ENCODE measurements at places on chromosomes 16 and 17.

DNA sequence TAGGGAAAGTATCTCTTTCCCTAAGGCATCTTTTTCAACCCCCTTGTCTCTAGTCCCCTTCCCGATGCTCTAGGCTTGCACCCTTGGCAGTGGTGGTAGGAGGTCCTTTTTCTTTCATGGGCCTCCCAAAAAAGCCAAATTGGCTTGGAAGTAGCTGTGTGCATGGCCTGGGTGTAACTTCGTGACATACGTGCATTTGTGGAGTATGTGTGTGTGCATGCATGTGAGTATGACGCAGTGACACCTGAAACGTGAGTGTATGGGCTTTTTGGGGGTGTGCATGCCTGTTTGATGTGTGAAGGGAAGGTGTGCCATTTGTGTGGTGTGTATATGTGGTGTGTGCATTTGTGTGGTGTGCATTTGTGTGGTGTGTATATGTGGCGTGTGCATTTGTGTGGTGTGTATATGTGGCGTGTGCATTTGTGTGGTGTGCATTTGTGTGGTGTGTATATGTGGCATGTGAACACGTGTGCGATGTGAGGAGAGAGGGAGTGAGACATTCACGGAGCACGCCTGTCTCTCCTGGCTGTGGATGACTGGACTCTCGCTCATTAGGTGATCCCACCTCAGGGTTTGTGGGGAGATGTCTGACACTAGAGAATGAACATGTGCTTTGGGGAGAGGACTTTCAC is 15.7 kb downstream of the IGFBP4 start:
- DNase-seq: no peak

- DNase-seq: no peak
Measured at GRCh38 chr17:78976907-78977680, 2.6 kb downstream of the LGALS3BP start.

DNA sequence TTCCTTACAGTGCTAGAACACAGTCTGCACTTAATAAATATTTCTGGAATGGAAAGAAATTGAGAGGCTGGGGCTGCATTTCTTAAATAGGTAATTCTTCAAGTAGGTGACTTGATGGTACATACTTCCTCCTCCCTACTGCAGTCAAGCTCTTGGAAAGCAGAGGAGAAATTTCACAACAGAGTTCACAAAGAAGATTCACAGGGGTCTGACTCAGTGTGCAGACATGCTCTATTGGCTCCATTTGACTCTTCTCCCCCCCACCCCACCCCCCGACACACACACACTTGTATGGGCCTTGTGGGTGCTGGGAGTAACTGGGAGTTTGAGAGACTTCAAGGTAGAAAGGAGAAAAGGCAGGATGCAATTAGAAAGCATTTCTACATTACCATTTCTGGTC is 6.2 kb upstream of the MYOCD start:
- no peak for DNase-seq

GRCh38 chr17:1511756-1512321 is 4.6 kb downstream of the INPP5K start:
- DNase-seq: peak; percentile 44

GRCh38 chr17:34370997-34371395 is 8.0 kb upstream of the CCL1 start:
- no peak for DNase-seq

GRCh38 chr17:75814900-75815373 is 29.3 kb downstream of the UNC13D start:
- DNase-seq: no peak

DNA sequence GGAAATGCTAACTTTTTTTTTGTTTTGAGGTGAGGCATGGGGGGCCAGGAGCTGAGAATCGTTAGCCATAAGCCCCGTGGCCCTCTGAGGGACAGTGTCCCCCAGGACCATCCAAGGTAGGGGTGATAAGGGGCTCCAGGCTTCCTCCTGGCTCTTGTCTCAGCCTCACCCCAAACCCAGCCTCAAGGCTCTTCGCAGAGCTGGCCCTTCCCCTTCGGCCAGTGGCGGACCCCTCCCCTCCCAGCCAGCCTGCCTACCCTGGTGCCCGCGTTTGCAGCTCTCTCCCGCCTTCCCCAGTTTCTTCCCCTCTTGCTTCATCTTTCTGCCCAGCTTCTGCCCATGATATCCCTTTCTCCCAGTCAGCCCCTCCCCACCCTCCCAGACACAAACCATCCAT is 22.7 kb upstream of the ATP2A3 start:
- DNase-seq: no peak

GRCh38 chr17:82367724-82368524 is 3.6 kb upstream of the UTS2R start:
- no peak for DNase-seq

Measured in right cardiac atrium (tissue), 5 donors.